Central memory CD4-positive, alpha-beta T cell (primary cell): ENCODE measurements at places on chromosomes 12 and 14.

GRCh38 chr12:124474709-124475108 is 92.7 kb downstream of the NCOR2 start:
- DNase-seq: no peak

DNA sequence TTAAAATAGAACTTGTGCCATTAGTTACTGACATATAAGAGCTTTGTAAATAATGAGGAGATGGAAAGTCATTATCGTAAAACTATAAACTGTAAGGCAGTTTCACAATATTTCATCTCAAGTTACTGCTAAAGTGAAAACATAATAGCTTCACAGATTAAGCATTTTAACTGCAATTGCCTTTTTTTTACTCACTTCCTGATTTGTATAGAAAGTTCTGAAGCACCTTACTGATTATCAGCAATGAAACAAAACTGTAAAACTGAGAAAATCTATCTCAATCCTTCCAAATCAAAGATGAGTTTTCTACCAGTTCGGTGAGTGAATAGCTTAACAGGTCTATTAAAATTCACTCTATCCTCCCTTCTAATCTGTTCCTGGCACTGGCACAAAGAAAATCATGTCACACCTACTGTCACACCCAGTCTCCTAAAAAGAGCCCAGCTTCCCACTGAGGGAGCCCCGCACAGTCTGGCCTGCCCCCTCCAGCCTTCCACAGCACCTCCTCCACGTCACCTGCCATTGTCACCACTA is 161.4 kb upstream of the ABCD2 start:
- no peak for DNase-seq

GRCh38 chr12:21568115-21568514 is 36.5 kb downstream of the GYS2 start:
- DNase-seq: no peak

- DNase-seq: no peak
These were observed 33.9 kb upstream of the VPS37B start for GRCh38 chr12:122929812-122930211.

GRCh38 chr12:96985515-96986362 is 78.7 kb downstream of the NEDD1 start:
- DNase-seq: peak; percentile 21

DNA sequence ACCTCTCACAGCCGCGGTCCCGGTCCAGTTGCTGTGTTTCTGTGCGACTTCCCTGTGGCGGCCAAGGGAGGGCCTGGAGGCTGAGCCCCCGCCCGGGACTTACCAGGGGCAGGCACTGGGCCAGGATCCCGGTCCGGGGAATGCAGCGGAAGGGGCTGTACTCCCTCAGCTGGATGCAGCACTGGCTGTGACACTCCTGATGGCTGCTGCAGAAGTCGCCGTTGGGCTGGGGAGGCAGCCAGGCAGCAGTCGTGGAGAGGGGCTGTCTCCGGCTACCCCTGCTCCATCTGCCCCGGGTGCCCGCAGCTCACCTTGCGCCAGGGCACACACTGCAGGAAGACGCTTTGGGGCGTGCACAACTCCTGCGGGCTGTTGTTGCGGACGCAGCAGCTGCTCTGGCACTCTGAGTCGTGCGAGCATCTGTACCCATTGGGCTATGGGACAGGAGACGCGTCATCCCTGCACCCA is 6.2 kb downstream of the LRCOL1 start:
- no peak for DNase-seq

- DNase-seq: no peak
These were observed 467.8 kb downstream of the MDGA2 start for GRCh38 chr14:47207617-47208016.
